Naive thymus-derived CD8-positive, alpha-beta T cell (primary cell): ENCODE measurements at places on chromosomes 7 and 10. TPM values are rescaled to one million over a fixed set of nuclear protein-coding genes. Genes with fewer than 3 reads are reported as not detected.

DNA sequence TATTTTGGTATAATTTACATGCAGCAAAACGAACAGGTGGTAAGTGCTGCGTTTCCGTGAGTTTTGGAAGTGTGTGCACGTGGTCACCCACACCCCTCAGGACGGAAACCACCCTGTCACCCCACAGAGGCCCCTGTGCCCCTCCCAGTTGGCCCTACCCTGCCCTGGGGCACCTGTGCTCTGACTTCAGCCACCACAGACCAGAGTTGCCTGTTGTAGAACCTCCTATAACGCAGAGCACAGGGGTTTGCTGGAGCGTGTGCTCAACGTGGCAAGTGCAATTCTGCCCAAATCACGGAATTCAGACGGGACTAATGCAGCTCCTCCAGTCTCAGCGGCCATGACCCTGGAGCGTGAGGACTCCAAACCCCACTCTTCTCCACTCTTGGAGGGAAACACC is 9.6 kb upstream of the CFAP46 start:
- DNase-seq = no peak
- H3K27ac ChIP-seq = no peak overlapping the region
- no peaks in the 10 kb centered on the region for H3K4me1 ChIP-seq
- peaks cover 25% of the 10 kb centered on the region for H3K27me3 ChIP-seq
- no peaks in the 10 kb centered on the region for H3K36me3 ChIP-seq

DNA sequence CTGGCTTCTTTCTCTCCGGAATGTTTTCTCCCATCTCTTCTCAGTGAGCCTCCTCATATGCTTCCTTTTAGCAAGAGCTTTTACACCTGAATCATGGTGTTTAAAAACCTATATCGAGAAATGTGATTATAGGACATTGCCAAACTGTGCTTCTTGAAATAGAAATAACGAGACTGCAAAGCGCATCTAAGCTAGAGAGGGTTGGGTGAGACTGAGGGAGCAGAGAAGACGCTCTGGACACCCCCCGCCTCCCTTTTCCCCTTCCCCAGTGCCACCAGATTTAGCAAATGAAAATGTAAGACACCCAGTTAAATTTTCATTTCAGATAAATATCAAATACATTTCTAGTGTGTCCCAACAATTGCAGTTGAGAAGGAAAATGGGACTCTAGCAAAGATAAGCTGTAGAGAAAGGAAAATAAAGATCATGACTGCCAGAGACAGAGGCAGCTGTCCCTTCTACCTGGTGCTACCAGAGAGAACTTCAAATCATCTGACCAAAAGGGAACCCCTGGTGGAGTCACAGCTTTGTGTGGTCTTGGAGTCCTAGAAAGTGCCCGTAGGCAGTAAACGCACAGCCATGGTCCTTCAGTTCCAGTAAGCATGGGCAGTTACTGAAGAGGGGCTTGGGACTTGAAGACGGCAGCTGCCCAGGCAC is 14.6 kb downstream of the GSDME start:
- DNase-seq = no peak
- no peak overlapping the region for H3K4me3 ChIP-seq
- H3K27me3 ChIP-seq = peaks cover 16% of the 10 kb centered on the region
- no peaks in the 10 kb centered on the region for H3K4me1 ChIP-seq

The TMEM196 gene
- not detected for total RNA-seq

DNA sequence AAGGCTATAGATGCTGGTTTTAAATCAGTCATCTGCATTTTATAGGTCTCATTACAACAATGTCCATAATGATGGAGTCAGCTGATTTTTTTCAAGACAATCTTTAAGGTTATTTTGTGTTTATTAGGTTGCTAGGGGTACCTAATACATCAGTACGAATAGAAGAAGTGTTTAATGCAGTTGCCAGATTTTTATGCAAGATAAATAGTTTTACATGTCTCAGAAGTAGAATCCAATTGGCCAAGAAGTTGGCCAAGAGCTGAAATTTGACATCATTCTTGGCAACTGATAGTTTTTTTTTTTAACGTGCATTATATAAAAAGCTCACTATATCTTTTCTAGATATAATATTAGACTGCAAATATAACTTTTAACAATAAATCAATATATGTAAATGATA is 208.5 kb downstream of the TRIL start:
- no peaks in the 10 kb centered on the region for H3K27me3 ChIP-seq
- H3K4me1 ChIP-seq = peaks cover 3% of the 10 kb centered on the region
- H3K36me3 ChIP-seq = no peaks in the 10 kb centered on the region
- DNase-seq = no peak

- H3K4me3 ChIP-seq = no peak overlapping the region
- peaks cover 47% of the 10 kb centered on the region for H3K4me1 ChIP-seq
- H3K36me3 ChIP-seq = no peaks in the 10 kb centered on the region
Observed at GRCh38 chr7:8018961-8019360, 50.4 kb downstream of the GLCCI1 start.
